Activated effector memory CD4-positive, alpha-beta T cell treated with anti-CD3 and anti-CD28 coated beads, Interleukin-2, amount 50 U/mL, for 16 hours (primary cell): ENCODE measurements at places on chromosomes 1 and 21.

DNA sequence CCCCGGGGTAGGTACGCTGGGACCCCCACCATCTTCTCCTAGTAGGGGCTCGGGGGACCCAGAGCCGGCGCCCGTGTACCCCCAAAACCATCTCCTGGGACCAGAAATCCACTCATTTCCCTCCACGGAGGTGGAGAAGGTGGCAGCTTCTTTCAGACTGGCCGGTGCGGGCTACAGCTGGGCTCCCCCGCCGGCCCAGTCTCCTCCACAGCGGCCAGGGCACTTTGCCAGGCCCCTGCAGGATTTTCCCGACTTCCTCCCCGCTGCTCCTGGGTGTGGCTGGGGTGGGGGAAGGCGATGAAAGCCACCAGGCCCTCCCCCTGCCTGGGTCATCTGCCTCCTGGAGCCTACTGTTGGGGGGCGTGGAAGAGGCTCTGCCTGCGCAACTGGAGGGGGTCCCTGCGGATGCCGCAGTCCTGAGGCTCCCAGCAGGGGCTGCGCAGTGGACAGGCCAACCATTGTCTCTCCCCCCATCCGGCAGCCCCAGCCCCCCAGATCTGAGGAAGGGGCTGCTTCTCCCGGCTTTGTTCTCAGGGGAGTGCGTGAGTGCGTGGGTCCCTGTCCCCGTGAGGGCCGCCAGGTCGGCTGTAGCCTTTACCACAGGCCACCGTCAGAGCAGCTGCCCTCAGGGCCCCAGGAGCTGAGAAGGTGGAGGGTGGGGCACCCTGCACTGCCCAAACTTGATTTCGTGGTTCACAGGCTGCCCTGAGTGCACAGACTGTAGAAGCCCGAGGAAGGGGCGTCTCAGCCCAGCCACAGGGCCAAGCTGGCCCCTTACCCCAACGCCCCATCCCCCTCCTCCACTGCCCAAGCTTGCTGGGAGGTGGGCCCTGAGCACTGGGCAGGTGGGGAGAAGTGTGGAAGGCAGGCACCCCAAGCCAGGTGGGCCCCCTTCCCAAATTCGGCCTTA, 1.3 kb downstream of the AGRN start:
- DNase-seq: no peak

GRCh38 chr21:25561668-25562641, 45.3 kb downstream of the MRPL39 start:
- DNase-seq: peak; percentile 93

DNA sequence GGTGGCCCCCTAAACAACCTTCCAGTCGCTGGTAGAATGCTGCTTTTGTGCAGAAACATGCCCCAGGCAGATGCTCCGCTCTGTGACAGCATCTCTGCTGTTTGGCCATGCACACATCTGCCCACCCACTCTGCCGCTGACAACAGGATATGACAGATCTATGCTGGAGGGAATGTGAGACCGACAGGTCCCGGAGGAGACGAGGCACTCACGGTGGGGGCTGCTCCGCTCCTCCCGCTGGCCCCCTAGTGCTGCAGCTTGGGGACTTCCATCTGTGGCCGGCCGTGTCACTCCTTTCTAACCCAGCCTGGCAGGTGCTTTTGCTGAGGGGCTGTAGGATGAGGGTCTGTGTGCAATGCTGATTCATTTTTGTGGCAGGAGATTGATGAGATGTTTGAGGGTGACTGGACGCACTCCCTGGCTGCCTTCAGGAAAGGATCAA, 49.1 kb upstream of the DMRTB1 start:
- DNase-seq: no peak

DNA sequence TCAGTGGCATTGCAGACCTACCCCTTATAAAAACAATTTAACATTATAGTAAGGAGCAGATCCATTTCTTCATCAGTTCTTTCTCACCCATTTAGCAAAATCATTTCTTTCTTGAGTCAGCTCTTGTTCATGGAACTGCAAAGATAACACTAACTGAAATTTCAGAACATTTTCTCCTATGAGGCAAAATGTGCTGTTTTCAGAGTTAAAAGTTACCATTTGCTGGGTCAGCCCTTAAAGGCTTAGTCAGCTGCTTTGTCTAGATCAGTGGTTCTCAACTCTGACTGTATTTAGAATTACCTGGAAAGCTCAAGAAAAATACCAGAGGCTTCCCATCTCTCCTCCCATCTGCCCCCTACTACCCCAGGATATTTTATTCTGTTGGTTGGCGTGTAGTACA, 12.2 kb downstream of the METTL13 start:
- no peak for DNase-seq

DNA sequence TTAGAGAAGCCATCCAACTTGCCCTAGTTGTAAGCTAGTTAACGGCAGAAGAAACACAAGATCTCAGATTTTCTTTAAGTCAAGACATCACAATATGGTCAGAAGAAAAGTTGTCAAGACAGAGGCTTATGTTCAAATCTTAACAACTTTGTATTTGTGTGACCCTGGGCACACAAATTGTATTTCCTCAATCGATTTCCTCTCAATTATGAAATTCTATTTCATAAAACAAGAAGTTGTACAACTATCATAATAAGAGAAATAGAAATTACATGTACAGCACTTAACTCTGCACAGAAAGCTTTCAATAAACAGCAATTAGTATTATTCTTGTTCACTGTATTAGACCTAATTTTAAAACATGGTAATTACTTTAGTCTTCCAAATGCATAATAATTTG, 62.9 kb upstream of the SDC3 start:
- no peak for DNase-seq

DNA sequence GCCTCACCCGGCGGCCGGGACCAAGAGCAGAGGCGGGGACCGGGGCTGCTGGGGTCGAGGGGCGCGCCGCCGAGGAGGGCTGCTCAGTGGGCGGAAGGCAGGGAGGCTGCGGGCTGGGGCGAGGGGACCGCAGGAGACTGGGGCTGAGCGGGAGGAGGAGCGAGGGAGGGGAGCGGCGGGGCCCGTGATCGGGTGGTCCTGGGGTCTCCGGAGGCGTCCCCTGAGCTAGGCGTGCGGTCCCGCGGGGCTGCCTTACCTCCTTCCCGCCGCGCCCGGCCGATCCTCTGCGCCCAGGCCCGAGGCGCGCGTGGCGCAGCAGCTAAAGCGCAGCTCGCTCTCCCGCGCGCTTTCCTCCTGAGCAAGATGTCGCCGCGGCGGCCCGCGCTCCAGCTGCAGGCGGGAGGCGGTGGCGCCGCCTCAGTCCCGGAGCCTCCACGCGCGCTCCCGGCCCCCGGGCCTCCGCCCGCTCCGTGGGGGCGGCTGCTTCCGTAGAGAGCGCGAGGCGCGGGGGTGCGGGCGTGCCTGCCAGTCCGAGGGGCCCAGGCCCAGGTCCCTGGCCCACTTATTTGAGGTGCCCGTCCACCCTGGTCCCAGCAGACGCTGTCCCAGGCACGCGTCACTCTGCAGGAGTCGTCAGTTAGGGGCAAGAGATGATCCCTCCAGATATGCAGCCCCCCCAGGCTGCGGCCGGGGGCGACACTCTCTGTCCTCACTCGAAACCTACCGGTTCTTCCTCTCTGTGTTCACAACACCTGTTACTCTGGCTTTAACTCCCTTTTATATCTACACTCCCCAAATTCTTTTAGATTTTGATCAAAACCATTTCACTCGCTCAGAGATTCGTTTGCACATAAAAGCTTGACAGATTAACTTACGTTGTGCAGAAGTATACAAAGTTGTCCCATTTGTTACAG, at the start of gene CCSAP:
Gene CCSAP, minus strand, starts transcription at position 392 of the 914 bp plus-strand sequence. CDS start 582 bp downstream, outside the sequence.
- DNase-seq: peak; percentile 86
